Bladder microvascular endothelial cell (primary cell): ENCODE measurements at places on chromosomes 13 and 19. TPM values are rescaled to one million over a fixed set of nuclear protein-coding genes. Genes with fewer than 3 reads are reported as not detected.

ALOX5AP gene
- total RNA-seq, result 3.5 TPM in 1 of 2 replicates, not detected in the other

TNFSF13B gene
- total RNA-seq, result 0.32 and 0.94 TPM in 2 replicates

KLK12 gene
- total RNA-seq, result not detected in 2 replicates

CEACAM7 gene
- 0.57 TPM in 1 of 2 replicates, not detected in the other for total RNA-seq

KLHL26 gene
- 1.5 and 9.9 TPM in 2 replicates for total RNA-seq

ZNF808 gene
- total RNA-seq, result 10.4 and 26.4 TPM in 2 replicates

MBD3L2 gene
- not detected in 2 replicates for total RNA-seq

RGCC gene
- 76.8 and 185 TPM in 2 replicates for total RNA-seq

MEF2B gene
- not detected in 2 replicates for total RNA-seq
